T47D (cell line): ENCODE measurements at places on chromosomes 11 and 22.

DNA sequence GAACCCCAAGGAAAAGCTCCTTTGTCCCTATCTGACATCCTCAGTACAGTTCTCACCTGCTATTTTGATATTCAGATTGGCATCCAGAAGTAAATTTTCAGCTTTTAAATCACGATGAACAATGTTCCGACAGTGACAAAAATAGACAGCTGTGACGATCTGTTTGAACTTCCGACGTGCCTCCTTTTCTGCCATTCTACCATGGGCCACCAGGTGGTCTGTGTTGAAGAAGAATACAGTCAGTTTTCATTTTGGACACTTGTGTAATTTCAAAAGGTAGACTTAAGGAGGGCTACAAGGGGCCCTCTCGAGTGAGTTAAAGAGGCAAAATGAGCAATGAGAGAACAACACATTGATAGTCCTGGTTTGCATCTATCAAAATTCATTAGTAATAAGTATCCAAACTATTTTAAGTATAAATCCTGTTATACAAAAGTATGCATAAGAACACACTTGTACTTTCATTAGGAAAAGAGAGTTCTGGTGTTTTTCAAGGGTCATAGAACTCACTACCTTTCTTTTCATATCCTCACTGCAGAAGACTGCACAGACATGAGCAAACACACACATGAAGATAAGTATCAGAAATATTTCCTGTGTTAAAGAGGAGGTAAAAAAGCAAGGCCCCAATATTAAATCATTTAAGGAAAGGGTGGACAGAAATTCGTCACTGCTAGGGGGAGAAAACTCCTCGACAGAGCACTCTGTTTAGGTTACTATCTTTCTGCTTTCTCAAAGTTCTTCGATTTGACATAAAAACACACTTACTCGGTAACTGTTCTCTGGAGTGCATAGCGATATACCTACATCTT is 89.9 kb upstream of the APOA1 start:
- DNase-seq: no peak

DNA sequence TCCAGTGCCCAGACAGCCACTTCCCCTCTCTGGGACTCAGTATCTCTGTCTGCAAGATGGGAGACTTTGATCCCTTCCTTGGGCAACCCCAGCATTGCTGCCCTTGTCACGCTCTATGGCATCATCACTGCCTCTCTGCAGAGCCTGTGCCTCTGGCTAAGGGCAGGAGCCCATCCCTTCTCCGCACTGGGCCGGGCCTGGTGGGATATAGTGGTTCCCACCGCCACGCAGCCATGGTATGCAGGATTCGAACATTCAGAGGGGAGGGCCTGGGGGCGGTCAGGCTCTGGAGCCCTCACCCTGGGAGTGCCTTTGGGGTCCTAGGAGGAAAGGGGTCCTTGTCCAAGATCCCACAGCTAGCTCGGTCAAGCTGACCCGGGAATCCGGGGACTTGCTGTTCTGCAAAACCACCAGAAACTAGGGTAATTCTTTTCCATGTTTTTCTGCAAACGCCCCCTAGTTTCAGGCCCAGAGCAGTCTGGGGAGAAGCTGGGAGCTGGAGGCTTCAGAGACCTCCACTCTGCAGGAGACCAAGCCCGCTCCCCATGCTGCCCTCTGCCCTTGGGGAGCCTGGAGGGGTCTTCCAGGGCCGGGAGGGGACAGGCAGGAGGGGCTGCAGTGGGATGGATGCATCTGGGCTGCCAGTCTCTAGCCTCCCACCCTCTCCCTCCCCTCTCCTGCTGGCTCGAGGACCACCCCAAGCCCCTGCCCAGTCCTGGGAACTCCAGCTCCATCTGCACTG is 24.4 kb upstream of the CBX7 start:
- DNase-seq: no peak

- no peak for DNase-seq
These were observed 16.7 kb downstream of the TP53AIP1 start for GRCh38 chr11:128926000-128926399.

DNA sequence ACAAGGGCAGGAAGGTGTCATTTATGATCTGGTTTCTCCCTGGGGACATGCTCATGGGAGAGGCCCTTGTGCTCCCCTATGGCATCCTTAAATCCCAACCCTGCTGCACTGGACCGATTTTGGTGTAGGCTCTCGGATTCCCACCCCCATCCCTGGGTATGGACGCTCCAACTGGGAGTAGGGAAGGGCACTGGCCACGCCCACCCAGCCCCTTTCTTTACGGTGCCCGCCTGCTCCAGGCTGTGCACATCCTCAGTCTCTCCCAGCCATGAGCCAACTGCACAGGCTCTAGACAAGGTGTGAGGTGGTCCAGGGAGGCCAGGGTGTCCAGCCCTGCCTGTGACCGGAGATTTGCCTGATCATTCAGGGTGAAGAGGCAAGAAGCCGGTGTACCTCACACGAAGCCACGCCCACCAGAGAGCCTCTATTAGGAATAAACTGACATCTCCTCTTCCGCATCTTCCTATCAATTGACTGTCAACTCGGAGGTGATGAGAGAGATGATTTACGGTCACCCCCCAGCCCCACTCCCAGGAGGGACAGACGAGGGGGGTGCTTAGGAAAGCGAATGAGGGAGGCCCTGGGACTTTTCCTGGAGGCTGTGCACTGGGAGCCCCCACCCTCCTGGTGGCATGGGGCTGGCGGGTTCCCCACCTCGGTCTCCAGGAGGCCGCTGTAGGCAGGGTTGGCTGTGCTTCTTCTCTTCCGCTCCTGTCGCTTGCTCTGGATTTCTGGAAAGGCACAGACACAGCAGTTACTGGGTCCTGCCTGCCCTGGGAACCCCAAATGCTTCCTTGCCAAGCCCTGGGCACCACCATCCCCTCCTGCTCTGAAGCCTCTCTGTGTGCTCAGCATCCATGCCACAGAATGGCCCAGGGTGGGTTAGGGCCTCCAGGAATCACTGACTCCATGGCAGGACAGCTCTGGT is 116.7 kb downstream of the PHF21B start:
- no peak for DNase-seq

DNA sequence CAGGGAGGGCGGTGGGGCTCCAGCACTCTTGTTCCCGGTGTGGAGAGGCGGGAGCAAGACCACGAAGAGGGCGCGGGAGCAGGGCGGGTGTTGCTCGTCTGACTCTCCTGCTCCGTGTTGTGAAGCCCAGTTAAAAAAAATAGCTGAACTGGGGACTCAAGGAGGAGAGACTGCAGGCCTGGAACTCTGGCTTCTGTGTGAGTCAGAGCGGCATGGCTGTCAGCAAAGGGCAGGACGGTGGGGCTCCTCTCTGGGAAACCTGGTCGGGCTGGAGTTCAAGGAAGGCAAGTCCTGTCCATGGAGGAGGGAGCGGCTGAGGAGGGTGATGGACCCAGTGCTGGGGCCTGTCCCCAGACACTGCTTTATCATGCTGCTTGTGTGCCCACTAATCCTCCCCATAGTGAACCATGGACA is 152.3 kb downstream of the FEZ1 start:
- DNase-seq: no peak

GRCh38 chr11:14852571-14853177 is 39.4 kb downstream of the CYP2R1 start:
- peak; percentile 5 for DNase-seq

GRCh38 chr22:33332538-33332937 is 274.4 kb upstream of the SYN3 start:
- no peak for DNase-seq

DNA sequence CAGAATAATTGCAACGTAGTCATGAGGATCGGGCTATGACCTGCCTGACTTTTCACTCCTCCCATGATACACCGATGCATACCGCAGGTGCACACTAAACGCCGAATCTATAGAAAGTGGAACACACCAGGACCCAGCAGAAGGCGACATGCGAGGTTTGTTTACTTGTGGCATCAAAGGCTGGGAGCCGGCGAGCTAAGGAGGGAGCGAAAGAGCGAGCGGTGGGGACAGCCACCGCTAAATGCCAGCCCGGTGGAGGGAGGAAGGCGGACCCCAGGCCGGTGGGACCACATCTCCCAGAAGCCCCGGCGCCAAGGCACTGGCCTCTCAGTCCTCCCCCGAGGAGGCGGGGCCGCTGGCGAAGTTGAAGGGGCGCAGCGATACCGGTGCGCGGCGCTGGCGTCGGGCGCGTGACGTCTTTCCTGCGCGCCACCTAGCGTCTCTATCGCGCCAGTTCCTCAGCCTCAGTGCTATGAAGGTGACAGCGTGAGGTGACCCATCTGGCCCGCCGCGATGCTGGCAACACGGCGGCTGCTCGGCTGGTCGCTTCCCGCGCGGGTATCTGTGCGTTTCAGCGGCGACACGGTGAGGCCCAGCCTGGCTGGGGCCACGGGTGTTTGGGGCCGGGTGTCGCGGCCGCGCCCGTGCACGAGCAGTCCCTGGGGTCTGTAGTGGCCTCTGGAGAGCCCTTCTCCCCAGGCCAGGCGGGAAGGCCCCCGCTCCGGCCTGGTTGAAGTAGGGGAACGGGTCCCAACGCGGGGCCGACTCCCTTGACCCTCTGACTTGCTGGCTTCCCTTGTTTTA is at the start of gene NDUFV1:
TSS of gene NDUFV1 (plus strand) at position 445 of the 804 bp plus-strand sequence. CDS start at position 514, 69 bp downstream.
- peak; percentile 96 for DNase-seq

- no peak for DNase-seq
These were observed 122.2 kb downstream of the C11orf58 start for GRCh38 chr11:16860617-16861016.

DNA sequence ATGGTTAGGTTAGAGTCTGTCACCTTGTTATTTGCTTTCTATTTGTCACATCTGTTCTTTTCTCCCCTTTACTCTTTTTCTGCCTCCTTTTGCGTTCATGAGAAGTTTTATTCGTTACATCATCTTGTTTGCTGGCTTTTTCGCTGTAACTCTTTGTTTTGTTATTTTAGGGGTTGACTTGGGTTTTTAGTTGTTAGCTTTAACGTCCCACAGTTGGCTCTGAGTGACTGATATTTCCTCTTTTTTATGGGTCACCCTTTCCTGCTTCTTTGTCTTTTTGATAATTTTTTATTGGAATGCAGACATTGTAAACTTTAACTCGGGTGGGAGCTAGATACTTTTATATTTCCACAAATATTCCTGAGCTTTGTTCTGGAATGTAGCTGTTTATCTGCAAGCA is 13.3 kb upstream of the TNNT3 start:
- no peak for DNase-seq

- no peak for DNase-seq
These were observed 1376.1 kb upstream of the TENM4 start for GRCh38 chr11:80816966-80817365.

DNA sequence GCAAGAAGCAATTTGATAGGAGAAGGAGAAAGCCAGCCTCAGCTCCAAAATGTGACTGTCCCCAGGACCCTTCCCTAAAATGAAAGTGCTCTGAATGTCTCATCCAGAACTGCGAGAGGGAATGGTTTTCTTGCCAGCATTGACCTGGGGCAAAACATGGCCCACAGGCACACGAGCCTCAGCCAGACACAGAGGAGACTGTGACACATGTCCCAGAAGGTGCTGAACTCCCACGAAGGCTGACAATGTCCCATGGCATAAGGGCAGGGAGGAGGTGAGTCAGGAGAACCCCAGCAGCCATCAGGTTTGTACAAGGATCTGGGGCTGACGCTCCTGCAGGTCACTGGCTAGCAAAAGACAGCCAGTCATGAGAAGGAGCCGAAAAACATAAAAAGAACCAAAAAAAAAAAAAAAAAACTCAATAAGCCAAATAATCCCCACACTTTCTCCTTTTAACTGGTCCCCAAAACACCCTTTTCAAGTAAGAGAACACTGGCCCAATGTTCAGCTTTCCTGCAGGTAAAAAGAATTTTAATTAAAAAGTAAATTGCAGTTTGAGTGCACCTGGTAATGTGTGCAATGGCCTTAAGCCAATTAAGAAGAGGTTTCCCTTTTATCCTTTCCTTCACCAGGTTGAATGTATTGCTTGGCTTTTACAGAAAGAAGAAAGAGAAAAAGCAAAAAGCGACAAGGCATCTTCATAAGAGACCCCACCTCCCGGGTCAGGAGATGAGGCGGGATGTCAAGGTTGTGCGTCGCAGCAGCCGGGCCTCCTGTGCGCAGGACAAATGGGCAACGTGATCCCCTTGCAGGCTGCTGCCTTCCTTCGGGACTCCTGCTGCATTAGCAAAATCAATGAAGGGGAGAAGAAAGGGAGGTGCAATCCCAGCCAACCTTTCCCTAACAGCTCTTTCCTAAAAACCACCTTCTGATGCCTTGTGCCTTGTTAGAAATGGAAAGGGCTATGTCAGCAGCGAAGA is 43.6 kb downstream of the GALNT18 start:
- DNase-seq: no peak

DNA sequence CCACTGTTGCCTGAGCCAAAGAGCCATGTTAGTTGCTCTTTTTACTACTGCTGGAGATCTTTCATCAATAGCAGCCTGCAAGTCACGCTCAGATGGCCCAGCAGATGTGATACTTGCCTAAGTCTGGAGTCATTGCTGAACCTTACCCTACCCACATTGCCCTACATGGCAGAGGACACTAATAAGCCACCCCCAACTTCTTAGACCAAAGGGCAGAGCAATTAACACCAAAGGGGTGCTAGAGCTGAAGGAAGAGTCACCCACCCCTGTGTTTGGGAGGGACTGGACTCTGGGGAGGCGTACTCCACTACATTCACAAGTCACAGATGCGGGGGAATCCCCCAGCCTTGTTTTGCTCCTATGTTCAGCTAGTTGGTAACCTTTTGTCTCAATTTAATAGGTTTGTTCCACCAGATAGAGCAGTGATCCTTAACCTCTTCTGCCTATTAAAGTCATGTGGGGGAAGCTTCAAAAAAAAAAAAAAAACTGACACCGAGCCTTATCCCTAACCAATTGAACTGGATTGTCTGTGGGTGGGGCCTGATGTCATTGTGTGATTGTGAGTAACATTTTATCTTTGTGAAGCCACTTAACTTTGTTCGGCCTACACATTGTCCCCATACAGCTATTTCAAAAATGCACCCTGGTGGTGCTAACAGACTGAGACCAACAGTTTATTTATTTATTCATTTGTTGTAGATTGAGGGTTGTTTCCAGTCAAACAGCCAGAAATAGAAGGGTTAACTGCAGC is 13.1 kb downstream of the ADM start:
- no peak for DNase-seq

- no peak for DNase-seq
These were observed 1.9 kb upstream of the ATL3 start for GRCh38 chr11:63672936-63673539.

DNA sequence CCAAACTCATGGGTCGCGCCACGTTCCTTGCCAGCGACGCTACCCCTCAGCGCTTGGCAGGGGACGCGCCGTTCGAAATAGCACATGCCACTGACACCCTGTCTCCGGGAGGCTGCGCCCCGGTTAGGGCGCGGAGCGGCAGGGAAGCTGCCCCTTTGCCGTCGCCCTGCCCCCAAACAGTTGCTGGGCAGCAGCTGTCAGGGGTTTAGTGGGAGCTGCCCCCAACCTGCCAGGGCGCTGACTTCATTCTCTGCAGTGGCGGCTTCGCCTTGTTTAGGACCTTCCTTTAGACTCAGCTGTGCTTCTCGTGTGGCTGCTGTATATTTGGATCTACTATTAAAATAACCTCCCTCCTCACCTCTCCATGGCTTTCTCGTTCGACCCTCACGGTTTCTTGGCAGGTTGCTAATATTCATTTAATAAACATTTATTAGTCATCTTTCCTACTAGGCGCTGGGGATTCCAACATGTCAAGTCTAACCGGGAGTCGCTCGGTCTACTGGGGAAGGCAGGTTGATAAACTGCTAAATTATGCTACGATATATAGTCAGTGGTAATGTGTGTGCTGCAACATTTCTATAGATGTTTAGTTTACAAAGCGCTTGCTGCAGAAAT is 782 bp downstream of the TMEM109 start:
- DNase-seq: no peak
